Astrocyte (in vitro differentiated cells and primary cell): ENCODE measurements at places on chromosomes 5 and 9. TPM values are rescaled to one million over a fixed set of nuclear protein-coding genes. Genes with fewer than 3 reads are reported as not detected.

GRCh38 chr5:143782588-143783386, 29.2 kb upstream of the HMHB1 start:
- no peak for DNase-seq
- no peaks in the 10 kb centered on the region for H3K27me3 ChIP-seq
- no peaks in the 10 kb centered on the region for H3K4me1 ChIP-seq
- H3K36me3 ChIP-seq: no peaks in the 10 kb centered on the region
- H3K27ac ChIP-seq: no peak overlapping the region
- no peak overlapping the region for H3K4me3 ChIP-seq

GRCh38 chr9:124890179-124890578, 28.2 kb downstream of the ARPC5L start:
- no peak for DNase-seq
- H3K4me1 ChIP-seq: no peaks in the 10 kb centered on the region
- peaks cover 14% of the 10 kb centered on the region for H3K36me3 ChIP-seq
- no peak overlapping the region for H3K4me3 ChIP-seq
- no peaks in the 10 kb centered on the region for H3K27me3 ChIP-seq

Gene SLC46A2
- not detected in 2 replicates for total RNA-seq

GRCh38 chr5:64629841-64630240, 60.5 kb upstream of the SHISAL2B start:
- DNase-seq: no peak
- H3K4me3 ChIP-seq: no peak overlapping the region
- no peaks in the 10 kb centered on the region for H3K36me3 ChIP-seq
- H3K27me3 ChIP-seq: peaks cover 4% of the 10 kb centered on the region

- no peak for DNase-seq
- H3K4me1 ChIP-seq: no peaks in the 10 kb centered on the region
- H3K4me3 ChIP-seq: no peak overlapping the region
- H3K27ac ChIP-seq: no peak overlapping the region
- no peaks in the 10 kb centered on the region for H3K27me3 ChIP-seq
These were observed 34.2 kb downstream of the SECISBP2 start for GRCh38 chr9:89352451-89352850.

DNA sequence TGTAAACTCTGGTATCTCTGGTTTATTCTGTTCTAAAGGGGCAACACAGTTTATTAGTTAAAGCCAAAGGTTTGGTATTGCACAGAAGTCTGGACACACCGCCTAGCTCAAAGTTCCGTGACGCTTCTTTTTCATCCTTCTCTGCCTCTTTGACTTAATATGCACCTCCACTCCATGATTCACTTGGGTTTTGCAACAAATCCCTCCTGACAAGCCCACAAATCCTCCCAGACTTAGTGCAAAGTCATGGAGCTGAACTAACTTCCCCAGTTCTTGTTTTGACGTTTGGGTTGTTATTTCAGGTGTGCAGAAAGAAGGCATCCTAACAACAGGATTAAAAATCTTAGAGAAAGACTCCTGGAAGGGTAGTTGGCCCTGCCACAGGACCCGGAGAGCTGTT, 441.6 kb upstream of the DMAC1 start:
- no peaks in the 10 kb centered on the region for H3K4me1 ChIP-seq
- H3K27ac ChIP-seq: no peak overlapping the region
- no peaks in the 10 kb centered on the region for H3K27me3 ChIP-seq
- DNase-seq: no peak

DNA sequence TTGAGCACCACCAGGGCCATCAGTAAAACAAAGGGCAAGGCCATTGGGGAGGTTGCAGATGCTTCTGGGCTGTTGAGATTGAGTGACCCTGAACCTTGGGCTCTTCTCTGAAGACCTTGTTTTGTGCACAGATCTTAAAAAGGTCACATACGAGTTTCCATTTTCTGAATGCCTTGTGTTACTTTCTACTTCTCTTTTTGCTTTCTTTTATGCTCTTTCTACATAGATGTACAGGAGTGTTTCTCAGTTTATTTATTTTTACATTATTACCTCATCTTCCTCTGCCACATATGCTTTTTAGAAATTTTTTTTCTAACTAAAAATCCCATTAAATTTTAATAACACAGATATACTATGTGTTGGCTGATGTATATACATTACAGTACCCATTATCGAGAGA, at the start of gene IFNA5:
TSS of gene IFNA5 (minus strand) at position 101 of the 400 bp plus-strand sequence. CDS start at position 44, 57 bp downstream.
- H3K4me3 ChIP-seq: no peak within 1 kb of the TSS
- H3K4me1 ChIP-seq: no peaks in the 10 kb centered on the region
- no peaks in the 10 kb centered on the region for H3K36me3 ChIP-seq
- no peak within 1 kb of the TSS for H3K27ac ChIP-seq
- peaks cover 10% of the 10 kb centered on the region for H3K27me3 ChIP-seq

GRCh38 chr5:16727755-16728325, 111.0 kb upstream of the RETREG1 start:
- H3K4me3 ChIP-seq: no peak overlapping the region
- peaks cover 5% of the 10 kb centered on the region for H3K36me3 ChIP-seq
- DNase-seq: no peak
- H3K4me1 ChIP-seq: no peaks in the 10 kb centered on the region
- H3K27ac ChIP-seq: no peak overlapping the region

GRCh38 chr5:65480306-65480865, 1.3 kb downstream of the ADAMTS6 start:
- peaks cover 17% of the 10 kb centered on the region for H3K4me1 ChIP-seq
- peak overlapping the region; percentile 90 for H3K27ac ChIP-seq
- DNase-seq: peak; percentile 81
- no peaks in the 10 kb centered on the region for H3K27me3 ChIP-seq

GRCh38 chr9:68426755-68427154, 70.3 kb downstream of the PGM5 start:
- H3K4me3 ChIP-seq: no peak overlapping the region
- H3K4me1 ChIP-seq: no peaks in the 10 kb centered on the region
- DNase-seq: no peak
